Lower leg skin (tissue), 4 donors: ENCODE measurements at places on chromosomes 4 and X.

- DNase-seq: no peak
These were observed 10.9 kb downstream of the PDHA1 start for GRCh38 chrX:19354625-19355024.

GRCh38 chr4:124415146-124415545, 297.4 kb downstream of the ANKRD50 start:
- no peak for DNase-seq

GRCh38 chr4:165489786-165490185, 111.0 kb downstream of the CPE start:
- DNase-seq: no peak

- DNase-seq: no peak
These were observed 53.0 kb downstream of the MSN start for GRCh38 chrX:65720381-65720964.

DNA sequence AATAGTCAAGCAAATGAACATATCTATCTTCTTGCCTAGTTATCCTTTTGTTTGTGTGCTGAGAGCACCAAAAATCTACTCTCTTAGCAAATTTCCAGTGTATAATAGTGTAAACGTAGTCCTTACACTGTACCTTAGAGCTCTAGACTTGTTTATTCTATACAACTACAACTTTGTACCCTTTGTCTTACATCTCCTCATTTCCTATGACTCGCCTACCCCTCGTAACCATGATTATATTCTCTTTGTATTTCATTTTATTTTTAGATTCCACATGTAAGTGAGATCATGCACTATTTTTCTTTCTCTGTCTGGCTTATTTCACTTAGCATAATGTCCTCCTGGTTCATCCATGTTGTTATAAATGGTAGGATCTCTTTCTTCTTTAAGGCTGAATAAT, 37.6 kb downstream of the MAGEB5 start:
- DNase-seq: no peak

DNA sequence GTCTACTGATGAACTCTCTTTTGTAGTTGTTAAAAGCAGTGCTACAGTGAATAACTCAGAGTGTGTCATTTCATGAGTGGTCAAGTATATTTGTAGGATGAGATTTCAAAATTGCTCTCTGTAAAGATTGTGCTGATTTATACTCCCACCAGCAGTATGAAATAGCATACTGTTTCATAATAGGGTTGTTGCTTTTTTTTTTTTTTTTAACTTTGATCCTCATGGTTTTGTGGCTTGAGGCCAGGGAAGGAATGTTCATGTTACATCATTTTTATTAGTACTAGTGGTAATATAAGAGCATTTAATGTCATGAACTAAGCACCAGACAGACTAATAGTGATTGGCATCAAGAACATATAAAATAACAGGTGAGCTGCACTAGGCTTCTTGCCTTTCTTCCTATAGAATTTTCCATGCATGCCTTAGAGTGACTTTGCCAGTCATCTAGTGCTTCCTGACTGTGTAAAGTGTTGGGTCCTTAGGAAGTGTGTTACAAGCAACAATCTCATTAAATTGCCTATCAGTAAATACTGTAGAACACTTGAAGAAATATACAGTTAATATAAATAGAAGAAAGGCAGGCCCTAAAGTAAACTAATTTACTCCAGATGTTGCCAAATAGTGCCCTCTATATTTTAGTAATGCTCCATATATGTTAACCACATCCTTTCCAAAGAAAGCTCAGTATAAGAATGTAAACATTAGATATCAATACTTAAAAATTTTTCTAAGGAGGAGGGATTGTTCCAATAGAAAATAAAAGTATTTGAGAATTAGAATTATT, 38.6 kb upstream of the MSMO1 start:
- DNase-seq: no peak

- DNase-seq: no peak
These were observed 72.3 kb upstream of the KIT start for GRCh38 chr4:54585321-54586000.

DNA sequence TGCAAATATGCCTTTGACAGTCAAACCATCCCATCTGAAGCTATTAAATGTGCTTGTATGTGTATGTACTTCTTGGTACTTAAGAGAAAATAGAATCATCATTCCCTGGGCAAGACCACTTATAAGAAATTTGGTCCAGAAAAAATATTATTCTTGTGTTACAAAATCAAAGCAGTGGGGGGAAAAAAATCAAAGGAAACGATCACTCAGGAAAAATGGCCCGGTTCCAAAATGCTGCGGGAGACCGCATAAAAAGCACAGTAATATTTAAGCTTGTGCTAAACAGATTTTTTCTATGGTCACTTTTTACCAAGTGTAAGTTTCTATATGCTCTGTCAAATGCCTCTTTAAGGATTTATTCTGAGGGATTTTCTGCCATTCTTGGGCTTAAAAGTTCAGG, 36.1 kb downstream of the RAI2 start:
- DNase-seq: no peak

- DNase-seq: no peak
These were observed 2.1 kb downstream of the MAGEA10 start for GRCh38 chrX:152136312-152136711.

- DNase-seq: no peak
These were observed 35.8 kb downstream of the AMELX start for GRCh38 chrX:11329021-11329420.

GRCh38 chr4:169005453-169006099, 4.5 kb downstream of the CBR4 start:
- DNase-seq: no peak

- DNase-seq: no peak
These were observed 21.3 kb upstream of the PDGFC start for GRCh38 chr4:156992943-156993342.

- no peak for DNase-seq
These were observed 7.6 kb upstream of the DCLK2 start for GRCh38 chr4:150070464-150071170.

DNA sequence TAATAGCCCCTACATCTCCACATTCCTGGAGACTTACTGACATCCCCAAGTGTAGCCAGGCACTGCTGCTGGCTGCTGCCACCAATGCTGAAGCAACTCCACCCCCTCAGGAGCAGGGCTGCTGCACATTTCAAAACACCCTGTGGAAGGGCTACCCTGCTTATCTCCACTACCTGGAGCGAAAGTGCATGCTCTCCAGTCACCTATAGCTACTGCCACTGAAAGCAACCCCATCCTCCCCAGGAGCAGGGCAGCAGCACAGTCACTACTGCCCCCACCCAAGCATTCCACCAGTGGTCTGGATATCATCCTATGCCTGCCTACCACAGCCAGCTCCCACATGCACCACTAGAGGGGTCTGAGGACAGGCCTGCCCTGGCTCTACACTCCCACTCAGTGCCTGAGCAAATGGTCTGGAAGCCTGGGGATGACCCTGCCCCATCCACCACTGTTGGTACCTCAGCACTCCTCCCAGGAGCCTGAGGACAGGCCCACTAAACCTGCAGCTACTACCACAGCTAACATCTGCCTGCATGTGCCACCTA, 55.3 kb downstream of the MANBA start:
- DNase-seq: no peak

- DNase-seq: no peak
These were observed 15.5 kb downstream of the PFKFB1 start for GRCh38 chrX:54978448-54978847.

DNA sequence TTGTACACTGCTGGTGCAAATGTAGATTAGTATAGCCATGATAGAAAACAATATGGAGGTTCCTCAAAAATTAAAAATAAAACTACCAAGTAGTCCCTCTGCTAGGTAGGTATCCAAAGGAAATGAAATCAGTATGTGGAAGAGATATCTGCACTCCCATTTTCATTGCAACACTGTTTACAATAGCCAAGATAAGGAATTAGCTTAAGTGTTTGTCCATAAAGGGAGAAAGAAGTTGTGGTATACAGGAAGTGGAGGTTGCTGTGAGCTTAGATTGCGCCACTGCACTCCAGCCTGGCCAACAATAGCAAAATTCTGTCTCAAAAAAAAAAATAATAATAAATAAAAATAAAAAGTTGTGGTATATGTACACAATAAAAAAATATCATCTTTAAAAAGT, 325.0 kb upstream of the EMCN start:
- no peak for DNase-seq

- DNase-seq: no peak
These were observed 24.2 kb downstream of the NELFA start for GRCh38 chr4:1984406-1985191.

DNA sequence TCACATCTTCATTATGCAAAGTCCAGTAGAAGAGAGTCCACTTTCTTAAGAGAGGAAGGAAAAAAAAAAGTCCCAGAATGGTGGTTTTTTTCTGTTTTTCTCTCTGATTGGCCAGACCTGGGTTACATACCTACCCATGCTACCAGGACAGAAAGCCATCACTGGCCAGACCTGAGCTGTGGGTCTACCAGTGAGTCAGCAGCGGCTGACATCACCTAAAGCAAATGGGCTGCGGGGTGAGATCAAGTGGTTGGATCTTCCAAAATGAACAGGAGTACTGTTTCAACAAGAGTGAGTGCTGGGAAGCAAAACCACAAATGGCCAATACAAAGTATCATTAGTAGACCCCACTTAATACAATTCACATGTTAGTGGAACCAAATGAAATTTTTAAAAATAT, 1.6 kb upstream of the NDST3 start:
- DNase-seq: no peak

- peak; percentile 85 for DNase-seq
These were observed 652 bp downstream of the SRPX start for GRCh38 chrX:38220024-38220414.

DNA sequence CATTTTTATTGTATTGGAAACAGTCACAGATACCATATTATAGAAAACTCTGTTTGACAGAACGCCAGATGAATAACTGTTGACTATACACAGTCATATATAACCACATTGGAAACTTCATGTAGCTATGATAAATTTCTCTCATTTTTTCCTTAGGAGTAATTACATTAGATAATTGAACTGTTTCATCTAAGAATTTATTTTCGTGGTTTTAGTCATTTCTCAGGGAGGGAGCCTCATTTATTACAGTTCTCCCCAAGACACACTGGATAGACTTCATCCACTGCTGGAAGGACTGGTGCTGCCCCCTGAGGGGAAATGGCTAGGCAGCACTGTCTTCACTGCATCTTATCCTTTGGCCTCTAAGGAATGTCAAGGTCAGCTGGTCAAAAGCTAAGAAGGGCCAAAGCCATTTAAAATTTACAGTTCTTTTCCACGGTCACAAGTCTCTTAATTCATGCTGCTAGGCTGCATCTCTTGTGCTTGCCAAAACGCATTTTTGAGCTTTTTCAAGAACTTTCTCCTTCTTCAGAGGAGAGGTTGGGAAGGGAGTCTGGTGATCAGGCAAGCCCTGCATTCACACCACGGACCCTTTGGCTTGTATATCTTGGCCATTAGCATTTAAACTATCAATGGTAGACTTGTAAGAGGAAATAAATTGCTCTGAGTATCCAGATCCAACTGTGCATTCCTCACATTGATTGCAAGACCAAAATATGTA, 145.1 kb downstream of the CBR4 start:
- no peak for DNase-seq

- no peak for DNase-seq
These were observed 306.6 kb downstream of the PPP3CA start for GRCh38 chr4:101040776-101041175.

DNA sequence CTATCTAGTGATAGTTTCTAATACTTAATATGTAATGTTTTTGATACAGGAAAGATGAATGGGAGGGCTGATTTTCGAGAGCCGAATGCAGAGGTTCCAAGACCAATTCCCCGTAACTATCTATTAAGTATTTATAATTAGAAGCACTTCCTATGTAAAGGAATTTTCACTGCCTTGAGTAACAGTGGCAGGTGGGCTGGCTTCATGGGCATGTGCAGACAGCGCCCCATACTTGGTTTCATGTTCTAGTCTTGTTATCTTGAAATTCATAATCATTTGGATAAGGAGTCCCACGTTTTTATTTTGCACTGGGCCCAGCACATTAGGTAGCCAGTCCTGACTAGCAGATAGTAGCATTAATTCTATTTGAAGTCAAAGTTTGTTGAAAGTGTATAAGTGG, 1.7 kb downstream of the OCIAD1 start:
- DNase-seq: no peak

GRCh38 chr4:123259676-123260646, 136.6 kb upstream of the SPRY1 start:
- no peak for DNase-seq

- no peak for DNase-seq
These were observed 109.9 kb upstream of the SMIM10 start for GRCh38 chrX:134880866-134881265.

- no peak for DNase-seq
These were observed 931.7 kb upstream of the HS3ST1 start for GRCh38 chr4:12360391-12360790.

DNA sequence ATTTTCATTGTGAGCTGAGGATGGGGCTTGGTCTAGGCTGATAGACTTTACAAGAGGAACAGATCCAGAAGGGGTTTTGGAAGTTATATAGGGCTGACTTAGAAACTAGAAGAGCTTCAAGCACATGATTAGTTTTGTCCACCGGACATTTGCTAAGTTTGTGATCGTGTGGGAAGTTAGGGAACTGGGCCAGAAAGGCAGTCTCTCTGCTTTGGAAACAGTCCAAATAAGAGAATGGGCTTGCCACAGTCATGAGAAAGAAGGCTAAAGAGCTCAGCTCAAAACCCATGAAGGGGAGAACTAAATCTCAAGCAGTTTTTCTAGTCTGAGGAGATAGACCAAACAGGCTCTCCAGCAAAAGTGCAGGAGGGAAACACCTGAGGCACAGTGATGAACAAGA, 67.8 kb downstream of the ZNF674 start:
- no peak for DNase-seq

DNA sequence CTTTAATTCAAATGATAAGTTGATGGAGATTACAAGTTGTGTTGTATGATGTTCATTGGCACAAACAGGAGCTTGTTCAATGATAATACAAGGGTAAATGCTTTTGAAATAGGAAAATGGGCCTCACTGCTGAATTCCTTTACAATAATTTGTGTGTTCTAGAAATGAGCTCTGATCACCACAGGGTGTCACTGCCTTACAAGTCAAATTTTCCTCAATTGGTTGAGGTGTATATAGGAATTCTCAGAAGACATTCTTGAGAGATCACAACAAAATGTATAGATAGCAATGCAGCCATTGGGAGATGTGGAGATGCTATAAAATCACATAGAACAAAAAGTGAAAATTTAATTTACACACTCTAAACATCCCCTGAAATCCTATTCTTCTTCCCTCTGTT, 49.6 kb downstream of the KLF8 start:
- DNase-seq: no peak

DNA sequence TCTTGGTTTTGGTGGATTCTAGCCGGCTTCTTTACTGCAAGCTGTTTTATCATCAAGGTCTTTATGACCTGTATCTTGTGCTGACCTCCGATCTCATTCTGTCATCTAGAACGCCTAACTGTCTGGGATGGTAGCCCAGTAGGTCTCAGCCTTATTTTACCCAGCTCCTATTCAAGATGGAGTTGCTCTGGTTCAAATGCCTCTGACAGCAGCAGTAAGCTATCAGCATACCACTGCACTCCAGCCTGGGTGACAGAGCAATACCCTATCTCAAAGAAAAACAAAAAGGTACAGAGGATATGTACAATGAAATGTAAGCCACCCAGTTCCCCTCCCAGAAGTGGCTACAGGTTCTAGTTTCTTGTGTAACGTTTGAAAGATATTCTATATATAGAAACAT, 36.1 kb downstream of the HERC6 start:
- no peak for DNase-seq
